ENCODE measurements at places on chromosomes 12 and 14.

DNA sequence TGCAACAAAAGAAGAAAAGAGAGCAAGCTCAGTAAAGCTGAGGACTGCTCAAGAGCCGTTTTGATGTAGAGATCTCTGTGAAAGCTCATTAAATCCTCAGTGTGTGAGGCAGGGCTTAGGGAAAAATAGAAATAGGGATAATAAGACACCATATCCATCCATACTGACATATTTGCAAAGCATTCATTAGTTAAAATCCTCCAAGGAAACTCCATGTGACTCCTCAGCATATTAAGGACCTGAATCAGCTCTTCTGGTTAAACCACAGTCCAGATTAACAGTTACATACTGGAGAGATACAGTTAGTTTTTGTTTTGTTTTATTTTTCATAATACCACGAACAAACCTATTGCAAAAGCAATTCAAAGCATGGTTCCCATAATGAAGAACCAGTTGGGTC lies 288.2 kb downstream of the PAWR start:
- DNase-seq = no peak

DNA sequence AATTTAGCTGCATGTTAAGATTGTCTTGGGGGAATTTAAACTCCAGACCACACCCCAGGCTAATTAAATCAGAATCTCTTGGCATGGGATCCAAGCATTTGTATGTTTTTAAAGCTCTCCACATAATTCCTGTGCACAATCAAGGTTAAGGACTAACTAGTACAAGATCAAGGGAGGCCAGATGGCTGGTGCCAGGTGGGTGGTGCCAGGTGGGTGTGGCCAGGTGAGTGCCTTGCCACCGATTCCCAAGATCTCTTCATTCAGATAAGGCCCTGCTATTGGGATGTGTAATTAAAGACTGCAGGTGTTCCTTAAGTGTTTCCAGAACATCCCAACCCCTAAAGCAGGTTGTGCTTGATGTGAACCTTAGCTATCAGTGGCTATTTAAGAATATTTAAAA lies 75.1 kb downstream of the NRXN3 start:
- DNase-seq = no peak

- no peak for DNase-seq
Measured at GRCh38 chr12:48061938-48062719, 43.8 kb downstream of the SENP1 start.

DNA sequence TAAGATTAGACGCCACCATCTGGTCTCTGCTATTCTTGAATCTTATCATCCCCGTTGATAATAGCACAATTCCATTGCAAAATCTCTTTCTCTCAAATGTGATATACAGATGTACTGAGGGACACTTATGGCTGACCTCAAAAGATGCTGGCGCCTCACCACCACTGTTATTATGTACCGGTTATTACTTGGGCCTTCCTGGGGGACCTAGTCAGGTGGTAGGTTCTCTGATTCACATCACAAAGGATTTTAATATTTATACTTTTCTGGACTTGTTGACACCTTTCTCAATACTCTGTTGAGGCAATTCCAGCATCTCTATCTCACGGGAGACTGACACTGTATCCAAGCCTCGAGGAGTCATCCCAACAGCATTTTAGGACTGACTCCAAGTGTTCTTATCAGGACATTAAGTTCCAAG lies 21.3 kb upstream of the FAM234B start:
- no peak for DNase-seq

DNA sequence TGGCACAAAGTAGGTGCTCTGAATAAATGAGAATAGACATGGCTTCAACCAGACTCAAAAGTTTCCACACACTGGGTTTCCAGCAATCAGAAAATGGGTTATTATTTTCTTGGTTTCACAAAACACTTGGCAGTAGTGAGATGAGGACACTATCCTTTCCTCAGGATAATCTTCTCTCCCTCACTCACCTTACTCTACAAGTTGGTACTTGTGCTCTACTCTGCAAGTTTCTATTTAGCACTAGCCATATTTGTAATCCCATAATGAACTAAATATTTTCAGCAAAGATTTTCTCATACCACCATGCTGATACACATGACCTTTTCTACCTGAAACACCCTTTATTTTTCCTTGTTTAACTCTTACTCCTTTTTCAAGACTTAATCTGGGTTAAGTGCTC lies 137.7 kb downstream of the FOXA1 start:
- DNase-seq = no peak

- DNase-seq = no peak
Measured at GRCh38 chr12:14264778-14265177, 100.7 kb upstream of the ATF7IP start.

DNA sequence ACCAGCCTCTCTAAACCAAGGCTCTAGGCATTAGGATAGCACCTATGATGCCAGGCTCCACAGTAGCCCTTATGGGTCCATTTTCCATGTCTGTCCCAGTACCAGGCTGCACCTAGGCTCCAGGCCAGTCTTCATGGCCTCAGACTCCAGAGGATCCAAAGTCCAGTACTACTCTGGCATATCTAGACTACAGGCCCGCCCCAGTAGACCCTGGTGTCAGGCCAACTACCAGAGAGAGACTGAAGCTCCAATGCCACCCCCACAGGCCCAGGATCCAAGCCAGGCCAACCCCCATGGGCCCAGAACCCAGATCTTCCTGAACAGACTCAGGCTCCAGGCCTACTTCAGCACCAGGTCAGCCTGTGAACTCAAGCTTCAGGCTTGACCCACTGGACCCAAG lies 287.0 kb downstream of the KCNC2 start:
- no peak for DNase-seq

DNA sequence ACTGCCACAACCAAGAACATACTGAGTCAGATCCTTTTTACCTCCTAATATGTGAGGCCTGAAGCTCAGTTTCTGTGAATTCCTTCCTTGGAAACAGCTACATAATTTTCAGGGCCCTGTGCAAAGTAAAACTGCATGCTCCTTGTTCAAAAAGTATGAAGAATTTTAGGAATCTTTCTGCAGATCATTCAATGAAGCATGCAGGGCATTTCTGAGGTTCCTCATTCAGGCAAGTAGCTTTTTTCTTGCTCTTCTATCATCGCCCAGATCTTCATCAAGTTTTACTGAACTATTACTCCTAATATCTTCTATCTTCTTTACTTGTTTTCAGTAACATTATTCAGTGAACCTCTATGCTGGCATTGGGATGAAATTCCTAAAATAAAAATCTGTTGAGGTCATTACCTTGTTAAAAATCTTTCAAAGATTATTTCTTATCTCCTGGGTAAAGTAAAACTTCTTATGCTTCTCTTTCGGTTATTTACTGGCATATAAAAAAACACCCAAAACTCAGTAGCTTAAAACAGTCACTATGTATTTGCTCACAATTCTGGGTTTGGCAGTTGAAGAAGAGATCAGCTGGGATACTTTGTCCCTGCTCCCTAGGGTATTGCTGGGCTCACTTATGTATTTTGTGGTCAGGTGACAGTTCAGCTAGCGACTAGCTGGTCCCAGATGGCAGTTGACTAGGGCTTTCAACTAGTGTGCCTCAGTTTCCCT lies 42.6 kb upstream of the KRR1 start:
- no peak for DNase-seq

- no peak for DNase-seq
Measured at GRCh38 chr14:77000340-77001270, 27.9 kb downstream of the IRF2BPL start.

GRCh38 chr12:46458500-46459102 lies 86.0 kb upstream of the SLC38A2 start:
- DNase-seq = no peak
